Activated CD4-positive, alpha-beta T cell treated with anti-CD3 and anti-CD28 coated beads for 1 hour (primary cell): ENCODE measurements at places on chromosomes 7 and 10.

GRCh38 chr7:18873734-18874336 lies 243.6 kb downstream of the TWIST1 start:
- no peak for DNase-seq

- no peak for DNase-seq
Observed at GRCh38 chr10:31509989-31510388, 191.0 kb downstream of the ZEB1 start.

DNA sequence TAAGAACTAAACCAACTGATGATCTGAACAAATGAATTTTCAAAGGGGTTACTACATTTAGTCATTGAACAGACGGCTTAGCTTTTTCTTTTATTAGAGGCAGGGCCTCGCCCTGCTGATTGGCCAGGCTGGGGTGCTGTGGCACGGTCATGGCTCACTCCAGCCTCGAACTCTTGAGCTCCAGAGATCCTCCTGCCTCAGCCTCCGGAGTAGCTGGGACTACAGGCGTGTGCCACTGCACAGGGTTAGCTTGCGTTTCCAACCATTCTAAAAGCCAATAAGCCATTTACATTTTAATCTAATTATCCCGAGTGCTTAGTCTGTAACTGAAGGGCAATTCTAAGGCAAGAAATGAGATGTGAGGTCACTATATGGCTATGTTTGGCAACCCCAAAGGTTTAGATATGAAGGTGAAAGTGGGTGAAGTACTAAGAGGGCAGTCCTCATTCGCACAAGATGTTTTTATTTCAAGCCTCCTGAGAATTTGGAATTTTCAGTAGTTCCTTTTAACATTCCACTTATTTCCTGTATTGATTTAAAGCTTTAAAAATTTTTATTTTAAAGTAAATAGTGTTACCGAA lies 1.6 kb upstream of the CDK13 start:
- DNase-seq: no peak

DNA sequence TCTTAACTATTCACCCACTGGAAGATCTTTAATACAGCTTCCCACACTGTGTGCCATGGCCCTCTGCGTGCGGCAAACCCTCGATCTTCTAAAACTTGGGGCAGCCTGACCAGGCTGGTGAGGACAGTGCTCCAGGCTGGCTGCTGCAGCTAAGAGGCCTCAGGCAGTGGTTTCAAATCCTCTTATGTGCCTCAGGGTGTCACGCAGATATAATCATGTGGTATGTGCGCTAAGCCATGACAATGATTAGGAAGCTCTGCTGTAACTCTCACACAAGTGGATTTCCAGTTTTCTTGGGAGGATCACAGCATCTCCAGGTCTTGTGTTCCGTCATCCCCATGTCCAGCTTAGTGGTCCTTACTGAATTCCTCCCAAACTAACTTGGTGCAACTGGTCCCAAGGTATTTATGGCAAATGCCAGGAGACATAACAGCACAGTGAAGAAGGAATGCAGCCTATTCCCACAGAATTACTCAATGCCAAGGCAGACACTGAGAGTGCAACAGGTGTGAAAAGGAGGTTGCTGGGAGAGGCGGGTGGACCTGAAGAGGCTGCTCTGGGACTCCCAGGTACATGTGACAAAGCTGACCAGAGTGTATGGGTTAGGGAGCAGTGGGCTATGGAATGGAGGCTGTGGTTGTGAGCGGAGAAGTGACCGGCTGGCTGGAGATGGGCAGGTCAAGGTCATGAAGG lies 2.3 kb downstream of the HPS1 start:
- no peak for DNase-seq

- no peak for DNase-seq
Observed at GRCh38 chr10:117342641-117343040, 32.6 kb downstream of the PDZD8 start.

DNA sequence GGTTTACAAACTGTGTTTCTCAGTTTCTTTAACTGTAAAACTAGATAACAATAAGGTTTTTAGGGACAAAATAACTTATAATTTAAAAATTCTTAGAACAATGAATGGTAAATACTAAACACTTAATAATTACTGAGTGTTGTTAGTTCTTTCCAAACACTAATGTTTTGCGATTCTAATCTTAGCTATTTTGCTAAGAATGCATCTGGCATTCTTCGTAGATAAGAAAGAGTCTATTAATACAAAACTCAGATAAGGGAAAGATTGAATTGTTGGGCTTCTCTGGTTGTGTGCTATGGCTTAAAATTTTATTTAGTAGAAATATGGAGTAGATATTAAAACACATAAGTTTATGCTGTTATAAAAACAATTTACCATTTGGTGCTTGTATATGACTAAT lies 45.4 kb downstream of the TMEM229A start:
- DNase-seq: no peak
